ENCODE measurements at places on chromosomes 6 and 20. TPM values are rescaled to one million over a fixed set of nuclear protein-coding genes. Genes with fewer than 3 reads are reported as not detected.
A peak's percentile ranks its signal among the peaks of the same experiment; 100 is the strongest.

DNA sequence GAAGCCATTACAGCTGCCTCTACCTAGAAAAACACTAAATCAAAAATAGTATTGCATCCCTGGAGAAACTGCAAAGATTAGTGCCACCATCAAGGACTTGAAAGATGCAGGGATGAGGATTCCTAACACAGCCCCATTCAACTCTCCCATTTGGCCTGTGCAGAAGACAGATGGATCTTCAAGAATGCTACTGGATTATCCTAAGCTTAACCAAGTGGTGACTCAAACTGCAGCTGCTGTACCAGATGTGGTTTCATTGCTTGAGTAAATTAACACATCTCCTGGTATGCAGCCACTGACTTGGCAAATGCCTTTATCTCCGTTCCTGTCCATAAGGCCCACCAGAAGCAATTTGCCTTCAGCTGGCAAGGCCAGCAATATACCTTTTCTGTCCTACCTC, 117.4 kb downstream of the TBC1D32 start:
- no peak for DNase-seq

GRCh38 chr20:575230-575629, 31.6 kb upstream of the CSNK2A1 start:
- DNase-seq, result no peak

Gene SIRT5
- 24.3 TPM for total RNA-seq

GRCh38 chr6:25025919-25026301, 90.2 kb upstream of the RIPOR2 start:
- no peak for DNase-seq

- DNase-seq, result no peak
Measured at GRCh38 chr6:89146718-89147700, 1.2 kb downstream of the PM20D2 start.

Gene CGA
- total RNA-seq, result 1.2 TPM

Gene SAMD3
- total RNA-seq, result 0.42 TPM

Gene CST3
- total RNA-seq, result 1,205 TPM

GRCh38 chr6:74070091-74070490, 374.1 kb downstream of the CD109 start:
- no peak for DNase-seq

DNA sequence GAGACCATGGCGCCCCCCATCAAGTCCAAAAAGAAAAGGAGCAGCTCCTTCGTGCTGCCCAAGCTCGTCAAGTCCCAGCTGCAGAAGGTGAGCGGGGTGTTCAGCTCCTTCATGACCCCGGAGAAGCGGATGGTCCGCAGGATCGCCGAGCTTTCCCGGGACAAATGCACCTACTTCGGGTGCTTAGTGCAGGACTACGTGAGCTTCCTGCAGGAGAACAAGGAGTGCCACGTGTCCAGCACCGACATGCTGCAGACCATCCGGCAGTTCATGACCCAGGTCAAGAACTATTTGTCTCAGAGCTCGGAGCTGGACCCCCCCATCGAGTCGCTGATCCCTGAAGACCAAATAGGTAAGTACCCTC, 41.7 kb upstream of the NAA20 start:
- peak; percentile 43 for DNase-seq

DNA sequence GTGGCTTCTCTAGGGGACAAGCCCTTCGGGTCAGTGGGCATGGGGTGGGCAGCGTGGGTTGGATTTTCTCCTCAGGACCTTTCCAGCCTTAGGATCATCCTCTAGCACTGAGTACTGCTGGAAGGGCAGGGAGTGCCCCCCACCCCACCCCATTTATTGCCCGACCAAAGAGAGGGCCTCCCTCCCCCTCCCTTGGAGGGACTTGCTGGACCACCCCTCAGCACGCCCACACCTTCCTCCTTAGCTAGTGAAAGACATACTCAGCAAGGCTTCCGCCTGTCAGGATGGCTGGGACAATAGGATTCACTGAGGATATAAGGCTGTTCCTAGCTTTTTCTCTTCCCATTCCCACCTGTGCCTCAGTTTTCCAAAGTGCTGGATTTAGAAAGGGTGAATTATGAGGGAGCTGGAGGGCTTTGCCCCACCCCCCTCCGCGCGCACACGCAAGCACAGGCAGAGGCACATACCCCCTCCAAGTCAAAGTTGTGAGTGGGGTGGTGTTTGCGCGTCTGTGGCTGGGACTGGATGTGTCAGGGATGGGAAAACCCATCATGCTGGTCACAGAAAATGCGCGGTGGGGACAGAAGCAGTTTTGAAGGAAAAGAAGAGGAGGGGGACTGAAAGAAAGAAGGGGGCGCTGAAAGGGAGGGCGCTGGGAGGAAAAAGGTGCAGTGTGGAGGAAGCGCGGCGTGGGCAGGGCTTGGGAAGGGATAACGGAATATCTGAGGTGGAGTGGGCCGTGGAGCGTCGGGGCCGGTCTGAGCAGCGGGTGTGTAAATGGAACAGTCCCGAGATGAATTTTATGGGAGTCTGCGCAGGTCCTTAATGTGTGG, 693 bp upstream of the SLC29A1 start:
- no peak for DNase-seq

Gene LY6G5B
- total RNA-seq, result 8.8 TPM

GRCh38 chr6:55992546-55992945, 117.2 kb upstream of the BMP5 start:
- DNase-seq, result no peak

Gene C6orf15
- not detected for total RNA-seq

DNA sequence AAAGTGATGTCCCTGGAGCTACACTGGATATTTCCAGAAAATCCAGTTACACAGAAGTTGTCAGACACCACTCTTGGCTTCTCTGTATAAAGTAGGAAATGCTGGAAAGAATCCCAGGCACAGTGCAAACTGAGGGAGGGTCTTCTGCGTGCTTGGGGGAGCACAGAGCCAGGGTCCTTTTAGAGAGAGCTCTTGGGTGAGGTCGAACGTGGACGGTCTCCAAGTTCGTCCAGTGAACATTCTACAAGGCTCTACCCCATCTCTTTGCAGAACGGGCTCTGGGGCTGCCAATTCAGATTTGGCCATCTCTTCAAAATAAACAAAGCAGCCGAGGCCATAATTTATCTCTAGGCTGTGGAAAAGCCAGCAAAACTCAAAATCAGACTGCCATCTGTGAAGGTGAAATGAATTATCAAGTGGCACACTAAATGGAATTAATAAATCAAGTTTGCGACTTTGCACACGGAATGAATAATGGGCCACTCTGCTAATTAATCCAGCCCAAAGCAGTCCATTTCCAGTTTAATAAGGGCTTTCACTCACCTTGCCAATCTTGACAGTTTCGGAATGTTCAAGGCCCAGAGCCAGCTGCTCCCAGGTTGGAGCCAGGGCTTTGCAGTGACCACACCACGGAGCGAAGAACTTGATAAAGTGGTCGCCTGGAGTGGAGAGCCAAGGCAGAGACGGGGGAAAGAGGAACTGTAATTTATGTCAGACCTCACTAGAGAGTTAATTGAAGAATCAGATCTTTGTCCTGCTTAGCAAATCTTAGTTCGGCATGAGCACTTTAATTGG, 19.3 kb downstream of the TXNDC5 start:
- no peak for DNase-seq

- DNase-seq, result no peak
Measured at GRCh38 chr6:25918083-25918683, 12.3 kb downstream of the SLC17A2 start.

DNA sequence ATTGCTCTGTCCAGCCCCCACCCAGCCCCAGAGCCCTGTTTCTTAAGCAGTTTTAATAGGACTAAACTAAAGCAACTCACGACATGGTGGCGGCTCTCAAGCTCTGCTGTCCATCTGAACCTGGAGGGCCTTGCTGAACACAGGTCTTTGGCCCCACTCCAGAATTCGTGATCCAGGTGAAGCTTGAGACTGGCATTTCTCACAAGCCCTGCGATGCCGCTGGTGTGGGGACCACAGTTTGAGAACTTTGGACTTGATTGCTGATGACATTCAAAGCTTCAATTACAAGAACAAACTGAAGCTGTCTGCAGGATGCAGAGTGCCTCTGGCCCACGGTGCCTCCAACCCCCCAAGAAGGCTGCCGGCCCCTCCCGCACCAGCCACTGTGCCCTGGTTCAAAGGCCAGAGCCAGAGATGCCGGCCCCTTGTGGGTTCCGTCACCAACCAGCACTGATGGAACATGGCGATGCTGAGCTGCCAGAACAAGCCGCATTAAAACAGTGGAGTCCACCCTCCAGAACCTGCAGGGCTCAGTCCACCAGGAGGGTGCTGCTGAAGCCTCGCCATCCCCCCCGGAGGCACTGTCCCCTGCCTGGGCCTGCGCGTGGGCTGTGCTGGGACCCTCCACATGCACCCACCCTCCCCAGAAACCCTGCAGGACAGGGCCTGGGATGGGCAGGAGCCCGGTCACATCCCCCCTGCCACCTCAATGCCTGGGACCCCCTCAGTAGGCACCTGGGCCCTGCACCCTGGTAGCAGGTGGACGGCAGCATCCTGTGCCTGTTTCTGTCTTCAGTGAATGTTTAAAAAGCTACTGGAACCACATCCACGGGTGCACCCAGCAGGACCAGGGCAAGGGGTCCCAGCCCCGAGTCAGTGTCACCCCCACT, 101.1 kb downstream of the PSMB1 start:
- no peak for DNase-seq

GRCh38 chr20:40993794-40994540, 34.7 kb upstream of the TOP1 start:
- no peak for DNase-seq

Gene MYCT1
- total RNA-seq, result 13.9 TPM

Gene PPP1R16B
- 7.7 TPM for total RNA-seq

DNA sequence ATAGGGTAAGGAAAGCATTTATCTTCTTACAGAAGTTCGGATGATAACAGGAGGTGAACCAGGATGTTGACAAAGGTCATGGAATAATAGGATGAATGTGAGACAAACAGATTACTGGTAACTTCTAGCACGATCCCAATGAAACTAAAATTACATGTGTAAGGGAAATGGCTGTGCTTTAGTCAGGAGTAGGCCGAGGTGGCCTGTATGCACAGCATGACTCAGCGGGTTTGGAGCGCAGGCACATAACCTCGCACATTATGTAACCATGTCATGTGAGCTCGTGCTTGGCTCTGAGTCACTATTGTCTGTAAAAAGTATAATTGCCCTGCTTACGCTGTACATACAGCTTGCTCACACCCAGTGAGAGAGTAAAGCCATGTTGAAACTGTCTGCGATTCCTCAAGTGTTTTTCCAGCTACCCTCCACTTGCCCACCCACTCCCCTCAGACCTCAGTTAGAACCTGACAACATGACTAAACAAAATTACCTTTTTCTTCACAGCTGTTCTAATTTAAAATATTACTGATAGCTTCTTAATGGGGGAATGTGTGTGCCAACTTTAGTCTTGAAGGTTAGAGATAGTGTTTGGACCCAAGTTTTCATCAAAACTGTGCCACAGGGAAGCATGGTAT, 8.2 kb downstream of the CYB5R4 start:
- DNase-seq, result peak; percentile 24

GRCh38 chr6:48417927-48418326, 306.9 kb upstream of the PTCHD4 start:
- no peak for DNase-seq

- no peak for DNase-seq
Measured at GRCh38 chr6:113871975-113872374, 14.8 kb downstream of the MARCKS start.

Gene TFAP2D
- not detected for total RNA-seq

DNA sequence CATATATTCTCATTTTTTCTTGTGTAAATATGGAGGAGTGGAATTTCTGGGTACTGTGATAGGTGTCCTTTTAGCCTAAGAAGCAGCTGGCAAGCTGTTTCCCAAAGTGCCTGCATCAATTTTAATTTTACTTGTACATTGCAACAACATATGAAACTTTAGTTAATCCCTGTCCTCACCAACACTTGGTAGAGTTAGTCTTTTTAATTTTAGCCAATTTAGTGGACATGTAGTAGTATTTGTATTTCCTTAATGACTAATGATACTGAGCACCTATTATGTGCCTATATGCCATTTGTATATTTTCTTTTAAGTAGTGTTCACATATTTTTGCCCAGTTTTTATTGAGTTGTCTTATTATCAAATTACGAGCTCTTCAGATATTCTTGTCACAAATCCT, 46.8 kb upstream of the NOX3 start:
- no peak for DNase-seq

DNA sequence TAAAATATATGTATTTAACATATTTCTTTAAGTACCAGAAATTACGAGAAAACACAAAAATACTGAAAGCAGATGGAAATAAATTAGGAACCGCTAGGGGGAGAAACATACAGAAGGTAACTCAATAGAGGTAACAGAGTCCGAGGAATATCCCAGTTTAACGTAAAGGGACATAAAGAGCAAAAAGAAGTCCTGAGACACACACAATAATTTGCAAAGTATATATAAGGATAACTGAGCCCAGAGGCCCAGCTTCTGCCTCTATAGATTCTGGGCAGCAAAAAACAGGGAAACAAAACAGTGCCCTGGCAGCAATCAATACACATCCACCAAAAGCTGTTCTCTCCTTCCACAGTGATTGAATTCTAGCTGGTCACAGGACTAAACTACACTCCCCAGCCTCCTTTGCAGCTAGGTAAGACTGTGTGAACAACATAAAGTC, 15.1 kb downstream of the TBC1D32 start:
- no peak for DNase-seq

DNA sequence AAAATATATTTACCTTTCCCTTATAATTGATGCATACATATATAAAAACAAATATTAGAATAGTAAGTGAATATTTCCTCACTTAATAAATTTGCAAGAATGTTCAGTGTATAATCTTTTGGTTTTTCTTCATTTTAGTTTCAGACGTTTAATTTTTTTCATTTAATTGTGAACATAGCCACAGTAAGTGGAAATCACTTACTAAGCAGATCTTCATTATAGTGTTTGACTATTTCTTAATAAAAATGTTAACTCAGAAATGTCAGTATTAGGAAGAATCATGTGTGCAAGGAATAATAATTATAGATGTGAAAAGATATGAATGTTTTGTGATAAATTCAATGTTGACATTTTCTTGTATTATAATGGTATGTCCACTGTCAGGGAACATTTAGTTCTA, 27.4 kb downstream of the STXBP5 start:
- no peak for DNase-seq

DNA sequence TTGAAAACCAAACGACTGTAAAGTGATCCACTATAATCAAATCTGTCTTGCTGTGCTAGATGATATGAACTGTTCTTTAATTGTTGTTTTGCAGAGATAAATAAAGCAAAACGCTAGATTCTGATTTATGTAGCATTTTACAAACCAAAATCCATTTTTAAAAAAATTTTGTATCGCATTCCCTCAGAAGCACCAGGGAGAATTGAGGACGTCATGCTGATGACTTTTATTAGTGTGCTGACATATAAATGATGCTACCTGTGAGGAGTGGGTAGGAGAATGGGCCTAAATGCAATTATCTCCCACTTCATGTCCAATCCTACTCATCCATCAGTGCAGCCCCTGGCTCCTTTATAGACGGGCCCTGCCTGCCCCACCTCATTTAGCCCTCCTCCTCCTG, 282.4 kb downstream of the PACRG start:
- DNase-seq, result no peak

Gene PPP1R14C
- 114 TPM for total RNA-seq

Gene RBPJL
- not detected for total RNA-seq
